CD4-positive, alpha-beta T cell treated with Interleukin-17A for 1 hour (primary cell): ENCODE measurements at places on chromosomes 11 and 22.
A peak's percentile ranks its signal among the peaks of the same experiment; 100 is the strongest.

- DNase-seq, result no peak
Observed at GRCh38 chr11:116373104-116373944, 399.5 kb downstream of the BUD13 start.

DNA sequence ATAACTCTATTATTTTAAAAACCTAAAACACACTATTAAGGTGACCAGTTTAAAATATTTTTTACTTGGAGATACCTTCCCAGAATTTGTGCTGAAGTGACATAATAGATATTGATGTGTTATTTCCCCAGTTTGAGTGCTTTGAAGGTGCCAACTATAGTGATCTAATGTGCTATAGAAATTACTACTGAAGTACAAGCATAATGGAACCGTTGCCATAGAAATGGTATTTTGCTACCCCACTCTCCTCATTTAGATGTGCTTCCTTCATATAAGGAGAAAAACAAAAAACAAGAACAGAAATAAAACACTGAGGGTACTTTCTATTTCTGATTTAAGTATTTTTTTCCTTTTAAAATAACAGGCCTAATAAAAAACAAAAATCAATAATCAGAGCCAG, 19.2 kb downstream of the DDI1 start:
- no peak for DNase-seq

DNA sequence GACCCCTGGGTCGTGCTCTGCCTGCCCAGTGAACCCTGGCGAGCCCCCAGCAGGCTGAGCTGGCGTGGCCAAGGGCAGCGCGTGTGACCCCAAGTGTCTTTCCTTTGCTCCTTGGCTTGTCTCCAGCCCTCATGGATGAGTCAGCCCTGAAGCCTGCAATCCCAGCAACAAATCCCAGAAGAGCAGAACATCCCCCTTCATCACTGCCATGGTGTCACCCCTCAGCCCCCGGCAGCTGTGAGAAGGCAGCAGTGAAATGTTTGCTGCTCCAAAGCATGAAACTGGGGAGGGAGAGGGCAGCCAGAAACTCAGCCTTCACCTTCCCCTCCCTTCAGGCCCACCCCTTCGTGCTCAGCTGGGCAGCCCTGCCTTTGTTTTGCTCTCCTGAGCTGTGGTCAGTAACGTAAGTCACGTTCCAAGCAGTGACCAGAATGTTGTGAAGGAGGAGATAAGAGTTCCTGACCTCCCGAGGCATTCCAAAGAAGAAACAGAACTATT, 29.8 kb downstream of the ADAMTS15 start:
- no peak for DNase-seq

GRCh38 chr11:35487532-35488078, 37.8 kb downstream of the PAMR1 start:
- DNase-seq, result no peak

- DNase-seq, result peak; percentile 95
Observed at GRCh38 chr11:61695917-61696316, 15.7 kb downstream of the DAGLA start.

- no peak for DNase-seq
Observed at GRCh38 chr11:122095681-122096262, 20.2 kb downstream of the BLID start.

DNA sequence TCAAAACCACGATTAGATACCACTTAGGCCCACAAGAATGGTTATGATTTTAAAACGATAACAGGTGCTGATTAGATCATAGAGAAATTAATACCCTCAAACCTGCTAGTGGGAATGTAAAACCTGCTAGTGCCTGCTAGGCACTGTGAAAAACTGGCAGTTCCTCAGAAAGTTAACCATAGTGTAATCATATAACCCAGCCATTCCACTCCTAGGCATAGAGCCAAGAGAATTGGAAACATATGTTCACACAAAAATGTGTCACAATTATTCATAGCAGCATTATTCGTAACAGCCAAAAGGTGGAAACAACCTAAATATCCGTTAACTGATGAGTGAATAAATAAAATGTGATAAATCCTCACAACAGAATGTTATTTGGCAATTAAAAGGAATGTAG, 122.2 kb upstream of the SYN3 start:
- DNase-seq, result no peak

- peak; percentile 75 for DNase-seq
Observed at GRCh38 chr11:61023086-61023965, 51.8 kb downstream of the CD6 start.

DNA sequence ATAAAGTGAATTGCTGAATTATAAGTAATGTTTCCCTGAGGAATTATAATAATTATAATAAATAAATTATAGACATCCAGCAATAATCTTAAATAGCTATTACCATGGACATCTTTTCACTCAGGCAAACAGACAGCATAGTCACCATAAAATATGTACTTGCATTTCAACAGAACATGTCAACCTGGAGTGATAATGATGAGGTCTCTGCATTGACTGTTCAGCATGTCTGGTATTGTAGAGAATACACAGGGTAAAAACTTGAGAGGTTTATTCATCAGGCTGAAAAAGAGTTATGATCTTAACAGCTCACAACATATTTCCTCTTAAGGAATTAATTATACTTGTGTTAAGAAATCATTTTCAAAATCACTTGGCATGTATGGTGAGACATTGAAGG, 41.1 kb upstream of the TYR start:
- no peak for DNase-seq
